HTR-8/SVneo (cell line): ENCODE measurements at places on chromosomes 16 and 17.

- no peak for DNase-seq
These were observed 6.1 kb downstream of the CEP112 start for GRCh38 chr17:66185862-66186261.

DNA sequence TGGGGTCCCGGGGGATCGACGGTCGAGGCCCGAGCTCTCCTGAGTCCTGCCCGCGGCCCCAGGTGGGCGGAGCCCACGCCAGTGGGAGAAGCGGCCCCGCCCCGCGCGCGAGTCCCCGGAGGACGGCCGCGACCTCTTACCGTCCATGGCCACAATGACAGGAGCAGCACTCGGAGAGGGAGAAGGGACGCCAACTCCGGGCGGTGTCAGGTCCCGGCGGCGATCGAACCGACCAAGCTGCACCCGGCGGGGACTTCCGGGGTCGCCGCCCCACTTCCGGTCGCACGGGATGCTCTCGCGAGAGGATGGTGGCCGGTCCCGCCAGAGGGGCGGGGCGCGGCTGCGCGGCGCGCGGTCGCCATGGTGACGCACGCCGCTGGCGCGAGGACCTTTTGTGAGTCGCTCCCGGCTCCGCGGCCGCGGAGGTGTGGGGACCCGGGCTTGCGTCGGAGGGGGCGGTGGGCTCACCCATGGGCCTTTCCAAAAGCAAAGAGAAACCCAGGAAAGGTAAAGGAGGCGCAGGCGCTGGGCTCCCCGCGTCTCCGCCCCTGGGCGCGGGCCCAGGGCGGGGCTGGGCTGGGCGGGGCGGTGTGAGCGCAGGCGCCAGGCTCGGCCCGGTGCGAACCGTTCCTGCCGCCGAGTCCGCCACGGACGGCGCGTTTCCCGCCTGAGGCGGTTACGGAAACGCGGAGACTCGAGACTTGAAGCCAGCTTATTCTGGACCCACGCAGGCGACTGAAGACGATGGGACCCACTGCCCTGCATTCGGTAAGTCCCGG is at the start of the genes CHMP1A and SPATA33:
Gene CHMP1A (minus strand): TSS at position 267 of the 779 bp plus-strand sequence. CDS start 120 bp downstream, at position 147.
Gene SPATA33 (plus strand): TSS at position 395 of the 779 bp plus-strand sequence. CDS start 76 bp downstream, at position 471.
- peak; percentile 91 for DNase-seq

GRCh38 chr16:31138621-31139578 is 3.4 kb upstream of the PRSS8 start:
- DNase-seq = peak; percentile 90

DNA sequence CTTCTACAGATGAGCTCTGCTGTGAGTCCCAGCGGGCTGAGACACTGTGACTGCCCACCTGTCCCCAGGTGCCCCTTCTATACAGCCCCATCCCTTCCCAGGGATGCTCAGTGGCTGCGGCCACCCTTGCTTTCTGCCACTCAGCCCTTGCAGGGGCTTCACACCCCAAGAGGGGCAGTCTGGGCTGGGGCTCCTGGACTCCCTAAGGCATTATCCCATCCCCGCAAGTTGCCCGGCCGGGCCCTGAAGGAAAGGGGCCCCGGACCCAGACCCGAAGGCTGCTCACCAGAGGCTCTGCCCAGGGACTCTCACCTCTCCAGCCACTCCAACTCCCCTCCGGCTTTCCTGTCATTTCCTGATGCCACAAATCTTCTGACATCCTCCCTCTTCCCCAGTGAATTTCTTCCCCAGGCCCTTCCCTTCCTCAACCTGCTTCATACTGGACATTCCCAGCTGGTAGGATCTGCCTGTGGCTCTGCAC is 88.5 kb upstream of the TOB1 start:
- DNase-seq = no peak

- DNase-seq = no peak
These were observed 173.4 kb downstream of the ZNF18 start for GRCh38 chr17:11823862-11824261.

DNA sequence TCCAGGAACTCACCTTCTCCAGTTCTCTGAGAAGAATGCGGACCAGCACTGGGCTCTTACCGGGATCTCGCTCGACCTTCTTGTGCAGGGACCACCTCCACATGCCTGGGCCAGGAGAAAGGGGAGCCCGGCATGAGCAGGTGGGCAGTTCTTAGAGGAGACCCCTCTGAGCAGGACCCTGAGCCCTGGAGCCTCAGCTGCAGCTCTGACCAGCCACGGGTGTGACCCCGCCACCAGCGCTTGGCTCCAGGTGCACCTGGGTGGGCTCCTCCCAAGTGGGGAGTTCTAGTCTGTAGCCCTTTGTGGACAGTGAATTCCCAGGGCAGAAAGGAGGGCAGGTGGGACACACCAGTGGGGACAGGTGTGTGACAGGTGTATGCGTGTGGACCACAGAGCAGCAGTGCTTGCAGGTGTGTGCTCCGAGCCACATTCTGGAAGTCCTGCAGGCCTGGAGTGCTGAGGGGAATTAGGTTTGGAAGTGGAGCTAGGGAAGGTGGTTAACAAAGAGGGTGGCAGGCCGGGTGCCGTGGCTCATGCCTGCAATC is 28.9 kb downstream of the PIK3R6 start:
- DNase-seq = no peak

DNA sequence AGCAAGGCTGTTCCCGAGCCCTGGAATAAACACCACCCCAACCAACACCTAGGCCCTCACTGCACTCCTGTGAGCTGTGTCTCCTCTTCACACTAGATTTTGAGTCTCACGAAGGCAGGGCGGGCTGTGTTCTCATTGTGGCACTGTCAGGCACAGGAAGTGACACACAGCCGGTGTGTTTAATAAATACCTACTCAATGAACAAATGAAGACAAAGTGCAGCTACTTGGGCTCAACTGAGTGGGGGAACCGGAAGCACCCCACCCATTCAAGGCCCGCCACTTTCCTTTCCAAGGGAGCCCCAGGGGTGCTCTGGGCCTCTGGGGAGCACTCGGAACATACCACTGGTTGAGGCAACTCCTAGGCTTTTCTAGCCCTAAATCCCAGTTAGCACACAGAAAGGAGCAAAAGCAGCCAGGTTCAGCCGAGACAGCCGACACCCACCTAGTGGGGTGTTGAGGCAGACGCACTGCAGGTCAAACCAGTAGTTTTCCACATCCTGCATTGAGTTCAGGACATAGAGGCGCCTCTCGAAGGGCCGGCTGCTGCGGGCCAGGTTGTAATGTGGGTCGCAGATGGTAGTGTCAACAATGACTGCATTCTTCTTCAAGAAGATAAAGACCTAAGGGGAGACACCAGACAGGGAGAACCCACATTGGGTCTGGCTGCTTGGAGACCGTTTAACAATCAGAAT is 57.7 kb downstream of the GTF3C1 start:
- DNase-seq = no peak

DNA sequence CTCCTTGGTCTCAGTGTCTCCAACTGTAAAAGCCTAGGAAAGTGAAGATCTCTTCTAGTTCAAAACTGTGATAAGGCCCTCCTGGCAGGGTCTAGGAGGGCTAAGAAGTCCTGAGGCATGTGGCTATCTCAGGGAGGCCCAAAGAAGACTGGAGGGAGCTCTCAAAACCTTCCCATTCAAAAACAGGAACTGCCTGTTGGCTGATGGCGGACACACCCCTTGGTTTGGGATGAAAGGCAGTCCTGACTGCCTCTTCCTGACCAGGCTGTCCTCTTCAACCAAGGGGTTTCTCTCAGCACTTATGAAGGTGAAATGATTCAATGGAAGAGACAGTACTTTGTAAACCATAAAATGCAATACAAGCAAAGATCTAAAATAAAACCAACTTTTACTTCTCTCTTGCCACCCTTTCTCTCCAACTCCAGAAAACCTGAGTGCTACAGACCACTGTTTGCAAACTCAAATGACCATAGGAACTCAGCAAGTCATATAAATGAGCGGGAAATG is 4.7 kb downstream of the ZNF764 start:
- DNase-seq = no peak

- DNase-seq = no peak
These were observed 511 bp upstream of the LIG3 start for GRCh38 chr17:34979650-34980352.

GRCh38 chr17:42979511-42980273 is at the start of gene PTGES3L:
PTGES3L (minus strand) TSS chr17:42980080; CDS start chr17:42980053, 27 bp downstream.
- peak; percentile 68 for DNase-seq

- no peak for DNase-seq
These were observed 174.2 kb downstream of the TANC2 start for GRCh38 chr17:63140255-63140654.

DNA sequence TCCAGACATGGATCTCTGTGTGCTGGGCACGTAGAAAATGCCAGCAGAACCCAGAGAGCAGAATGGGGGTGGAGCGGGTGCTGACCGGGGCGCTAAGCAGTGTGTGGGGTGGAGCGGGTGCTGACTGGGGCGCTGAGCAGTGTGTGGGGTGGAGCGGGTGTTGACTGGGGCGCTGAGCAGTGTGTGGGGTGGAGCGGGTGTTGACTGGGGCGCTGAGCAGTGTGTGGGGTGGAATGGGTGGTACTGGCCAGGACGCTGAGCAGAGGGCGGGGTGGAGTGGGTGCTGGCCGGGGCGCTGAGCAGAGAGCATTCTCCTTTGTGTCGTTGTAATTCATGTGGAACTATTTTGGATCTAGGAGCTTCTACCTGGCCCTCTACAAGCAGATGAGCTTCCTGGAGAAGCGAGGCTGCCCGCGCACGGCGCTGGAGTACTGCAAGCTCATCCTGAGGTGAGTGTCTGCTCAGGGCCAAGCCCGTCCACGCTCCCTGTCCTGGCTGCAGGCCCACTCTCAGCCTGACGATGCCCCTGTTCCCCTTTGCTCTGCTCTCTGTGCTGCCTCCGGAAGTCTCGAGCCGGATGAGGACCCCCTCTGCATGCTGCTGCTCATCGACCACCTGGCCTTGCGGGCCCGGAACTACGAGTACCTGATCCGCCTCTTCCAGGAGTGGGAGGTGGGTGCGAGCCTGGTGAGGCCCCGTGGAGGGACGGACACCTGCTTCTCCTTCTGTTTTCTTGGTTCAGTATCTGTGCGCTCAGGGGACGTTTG is 20.3 kb upstream of the MC1R start:
- no peak for DNase-seq

DNA sequence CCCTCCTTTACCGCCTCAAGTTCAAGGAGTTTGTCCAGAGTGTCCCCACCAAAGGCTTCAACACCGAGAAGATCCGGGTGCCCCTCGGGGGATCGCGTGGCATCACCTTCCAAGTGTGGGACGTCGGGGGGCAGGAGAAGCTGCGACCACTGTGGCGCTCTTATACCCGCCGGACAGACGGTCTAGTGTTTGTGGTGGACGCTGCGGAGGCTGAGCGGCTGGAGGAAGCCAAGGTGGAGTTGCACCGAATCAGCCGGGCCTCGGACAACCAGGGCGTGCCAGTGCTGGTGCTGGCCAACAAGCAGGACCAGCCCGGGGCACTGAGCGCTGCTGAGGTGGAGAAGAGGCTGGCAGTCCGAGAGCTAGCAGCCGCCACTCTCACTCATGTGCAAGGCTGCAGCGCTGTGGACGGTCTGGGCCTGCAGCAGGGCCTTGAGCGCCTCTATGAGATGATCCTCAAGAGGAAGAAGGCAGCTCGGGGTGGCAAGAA is 1.1 kb downstream of the ARL4D start:
- no peak for DNase-seq

GRCh38 chr17:40330850-40331470 is 22.0 kb downstream of the RARA start:
- DNase-seq = no peak

DNA sequence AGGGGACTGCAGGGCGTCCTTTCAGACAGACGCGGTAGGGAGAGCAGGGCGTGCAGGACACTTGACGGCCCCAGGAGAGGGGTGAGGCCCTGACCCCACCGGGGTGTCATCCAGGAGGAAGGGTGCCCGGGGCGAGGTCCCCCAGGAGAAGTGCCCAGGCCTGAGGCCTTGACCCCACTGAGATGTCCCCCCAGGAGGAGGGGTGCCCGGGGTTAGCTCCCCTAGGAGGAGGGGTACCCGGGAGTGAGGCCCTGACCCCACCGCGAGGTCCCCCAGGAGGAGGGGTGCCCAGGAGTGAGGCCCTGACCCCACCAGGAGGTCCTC is 27.2 kb upstream of the METRNL start:
- DNase-seq = no peak
